COLO829 (cell line): ENCODE measurements at places on chromosomes 2 and 18.

DNA sequence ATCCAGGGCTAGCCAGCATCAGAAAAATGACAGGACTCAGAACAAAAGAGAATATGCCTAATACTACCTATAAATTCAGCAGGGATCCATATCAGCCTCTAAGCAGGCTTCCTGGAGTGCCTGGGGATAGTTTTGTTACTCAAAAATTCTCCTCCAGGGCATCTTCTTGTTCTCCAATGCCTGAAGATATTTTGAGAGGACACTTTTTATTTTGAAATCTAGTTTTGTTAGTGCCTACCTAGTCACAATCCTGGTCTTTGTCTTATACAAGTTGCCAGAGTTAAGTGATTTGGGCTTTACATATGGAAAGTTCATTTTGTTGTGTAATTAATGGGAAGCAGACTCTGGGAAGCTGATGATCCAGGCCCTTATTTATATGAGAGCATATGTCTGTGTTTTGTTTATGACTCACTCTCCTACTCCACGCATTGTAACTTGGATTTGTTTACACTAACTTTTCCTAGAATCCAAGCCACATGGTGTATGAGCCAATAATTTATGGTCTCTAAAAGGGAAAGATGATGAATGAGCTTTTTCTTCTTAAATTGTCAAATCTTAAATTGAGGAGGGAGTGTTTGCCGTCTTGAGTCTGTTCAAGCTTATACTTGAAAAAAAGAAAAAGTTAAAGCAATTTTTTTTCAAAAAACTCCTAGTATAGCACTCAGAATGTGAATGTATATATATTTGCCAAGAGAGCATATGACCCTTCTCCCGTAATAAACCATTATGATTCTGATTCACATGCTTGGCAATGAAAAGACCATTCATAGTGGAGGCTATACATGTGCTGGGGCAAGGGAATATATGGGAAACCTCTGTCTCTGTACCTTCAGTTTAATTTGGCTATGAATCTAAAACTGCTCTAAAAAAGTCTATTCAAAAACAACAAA lies 370.3 kb downstream of the SETBP1 start:
- DNase-seq, result peak; percentile 85

DNA sequence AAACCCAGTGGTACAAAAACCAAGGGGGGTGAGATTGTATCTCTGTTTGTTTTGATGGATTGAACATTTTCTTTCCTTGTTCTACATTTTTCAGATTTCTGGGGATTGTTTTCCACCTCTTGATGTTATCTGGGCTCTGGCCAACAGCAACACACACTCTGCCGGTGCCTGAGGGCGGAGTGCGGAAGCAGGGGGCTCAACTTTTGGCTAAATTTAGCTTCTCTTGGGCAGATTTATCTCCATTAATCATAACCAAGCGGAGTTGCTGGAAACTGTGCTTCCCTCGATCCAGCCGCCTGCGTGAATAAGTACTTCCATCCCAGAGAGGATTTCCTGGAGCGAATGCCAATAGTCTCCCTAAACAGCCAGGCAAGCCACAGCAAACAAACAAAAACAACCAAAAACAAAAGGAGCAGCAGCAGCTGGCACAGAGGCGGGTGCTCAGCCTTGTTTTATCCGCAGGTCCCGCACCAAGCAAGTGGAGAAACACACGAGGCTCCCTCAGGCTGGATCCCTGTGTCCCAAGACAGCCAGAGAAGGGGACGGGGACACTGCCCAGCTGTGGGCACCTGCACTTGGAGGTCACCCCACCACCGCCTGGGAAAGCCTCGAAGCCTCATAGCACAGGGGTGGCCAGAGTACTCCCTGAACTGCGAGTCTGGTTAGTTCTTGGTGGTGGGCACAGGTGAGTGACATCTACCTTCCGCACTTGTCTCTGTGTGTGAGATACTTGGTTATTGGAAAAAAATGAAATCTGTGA lies 143.4 kb downstream of the NDUFA10 start:
- no peak for DNase-seq

DNA sequence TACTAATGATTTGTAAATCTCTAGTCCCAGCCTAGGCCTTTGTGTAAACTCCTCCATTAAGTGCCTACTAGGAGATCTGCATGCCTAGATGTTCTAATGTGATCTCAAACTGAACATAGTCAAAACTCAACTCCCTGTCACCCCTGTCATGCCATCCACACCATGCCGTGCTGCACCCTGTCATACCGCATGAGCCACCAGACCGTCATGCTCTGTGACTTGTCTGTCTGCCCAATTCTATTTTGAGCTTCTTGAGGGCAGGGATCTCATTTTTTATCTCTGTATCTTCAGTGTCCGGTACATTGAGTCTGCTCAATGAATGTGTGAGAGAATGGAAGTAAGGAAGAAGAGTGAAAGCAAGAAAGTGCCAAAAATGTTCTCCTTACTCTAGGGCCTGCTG lies 35.5 kb downstream of the GREB1L start:
- DNase-seq, result no peak

DNA sequence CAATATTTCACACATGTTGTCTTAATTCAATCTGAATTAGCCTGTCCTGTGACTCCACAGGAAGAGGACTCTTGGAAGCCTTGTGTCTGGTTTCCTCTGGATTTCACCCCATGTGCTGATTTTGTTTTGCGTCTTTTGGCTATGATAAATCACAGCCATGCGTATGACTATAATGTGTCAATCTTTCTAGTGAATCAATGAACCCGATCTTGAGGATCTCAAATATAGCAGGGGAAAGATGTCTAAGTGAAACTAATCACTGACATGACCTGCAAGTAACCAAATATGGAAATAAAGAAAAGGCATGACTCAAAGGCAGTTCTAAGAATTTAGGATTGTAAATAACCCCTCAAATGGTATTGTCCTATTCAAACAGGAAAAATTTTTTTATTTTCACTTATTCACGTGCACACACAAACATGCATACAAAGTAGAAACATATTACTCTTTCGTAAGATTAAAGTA lies 8.2 kb downstream of the WDFY1 start:
- no peak for DNase-seq

GRCh38 chr2:179252423-179252822 lies 12.2 kb downstream of the SESTD1 start:
- no peak for DNase-seq

DNA sequence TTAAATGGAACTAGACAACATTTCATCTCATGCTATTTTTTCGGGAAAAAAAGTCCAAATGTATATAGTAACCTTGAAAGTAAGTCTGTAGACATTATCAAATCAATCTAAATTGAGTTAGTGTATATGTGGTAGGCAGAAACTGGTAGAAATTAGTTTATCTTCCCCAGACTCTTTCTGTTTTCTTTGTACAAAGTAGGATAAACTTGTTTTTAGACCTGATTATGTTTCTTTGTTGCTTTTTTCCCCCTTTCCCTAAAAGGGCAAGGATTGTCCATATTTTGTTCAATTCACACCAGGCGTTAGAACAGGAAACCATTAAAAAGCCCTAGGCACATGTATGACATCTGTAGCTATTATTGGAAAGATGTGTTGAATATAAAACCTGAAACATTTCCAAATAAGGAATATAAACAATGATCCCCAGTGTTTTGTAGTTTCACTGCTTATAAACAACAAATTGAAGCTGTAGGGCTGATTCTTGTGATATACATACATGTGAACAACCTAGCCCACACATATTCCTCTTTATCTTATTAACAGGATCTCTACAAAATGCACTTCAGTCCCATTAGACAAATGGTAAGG lies 528.3 kb downstream of the PARD3B start:
- DNase-seq, result peak; percentile 10

- no peak for DNase-seq
These were observed 14.4 kb upstream of the BBS5 start for GRCh38 chr2:169464882-169465281.

GRCh38 chr2:23588106-23588505 lies 203.1 kb downstream of the KLHL29 start:
- DNase-seq, result no peak

DNA sequence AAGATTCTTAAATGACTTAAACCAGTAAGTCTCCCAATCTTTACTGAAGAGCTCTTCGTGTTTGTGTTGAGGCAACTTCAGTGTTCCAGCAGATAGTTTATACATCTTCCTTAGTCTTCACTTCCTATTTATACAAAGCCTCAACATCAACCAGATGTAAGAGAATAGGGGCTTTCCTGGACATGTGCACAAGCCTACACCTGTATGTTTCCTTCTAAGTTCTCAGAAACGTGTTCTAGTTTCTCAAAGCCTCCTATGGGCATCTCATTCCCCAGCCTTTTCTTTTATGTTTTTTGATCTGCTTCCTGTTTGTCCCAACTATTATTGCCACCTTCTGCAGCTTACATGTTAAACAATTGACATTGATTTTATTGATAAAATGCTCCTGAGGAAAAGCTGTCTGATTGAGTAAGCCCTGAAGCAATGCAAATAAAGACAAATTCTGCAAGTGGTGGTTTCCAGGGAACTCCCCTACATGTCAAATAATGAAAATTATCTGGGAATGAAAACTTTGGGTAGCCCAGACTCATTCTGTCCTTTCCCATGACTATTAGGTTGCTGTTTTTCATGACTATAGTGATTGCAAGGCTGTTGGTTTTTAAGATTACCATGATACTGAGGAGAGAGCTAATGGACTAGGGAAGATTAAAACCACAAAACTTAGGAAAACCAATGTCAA lies 663.3 kb upstream of the ACVR2A start:
- no peak for DNase-seq

DNA sequence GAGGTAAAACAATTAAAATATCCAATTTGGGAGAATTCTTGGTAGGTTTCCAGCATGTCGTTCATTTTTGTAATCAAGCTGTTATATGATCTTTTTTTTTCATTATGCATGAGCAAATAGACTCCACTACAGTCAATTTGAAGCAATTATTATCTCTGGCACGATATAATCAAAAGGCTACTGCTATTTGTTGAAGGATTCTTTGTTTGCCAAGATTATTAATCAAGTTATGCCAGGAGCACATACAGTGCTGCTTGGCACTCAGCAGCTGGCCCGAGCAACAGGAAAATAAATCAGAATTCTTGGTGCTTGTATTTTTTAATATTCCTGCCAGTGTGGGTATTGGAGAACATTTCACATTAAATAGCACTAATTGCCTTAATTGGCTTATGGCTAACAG lies 279.5 kb downstream of the RND3 start:
- no peak for DNase-seq

DNA sequence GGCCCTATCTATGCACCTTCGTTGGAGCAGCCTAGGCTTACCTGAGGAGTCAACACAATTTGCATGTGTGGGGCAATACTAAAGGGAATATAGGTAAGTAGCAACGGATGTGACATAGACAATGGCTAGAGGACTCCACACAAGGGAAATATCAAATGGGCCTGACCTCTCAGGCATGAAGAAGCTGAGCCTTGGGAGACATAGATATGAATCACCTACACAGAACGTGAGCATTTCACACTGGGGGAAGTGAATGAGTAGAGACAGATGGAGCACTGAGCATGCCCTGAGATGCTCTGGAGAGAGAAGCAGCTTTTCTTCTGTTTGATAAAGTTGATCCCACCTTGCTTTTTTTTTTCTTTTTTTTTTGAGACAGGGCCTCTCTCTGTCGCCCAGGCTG lies 97.9 kb downstream of the ATL2 start:
- no peak for DNase-seq

DNA sequence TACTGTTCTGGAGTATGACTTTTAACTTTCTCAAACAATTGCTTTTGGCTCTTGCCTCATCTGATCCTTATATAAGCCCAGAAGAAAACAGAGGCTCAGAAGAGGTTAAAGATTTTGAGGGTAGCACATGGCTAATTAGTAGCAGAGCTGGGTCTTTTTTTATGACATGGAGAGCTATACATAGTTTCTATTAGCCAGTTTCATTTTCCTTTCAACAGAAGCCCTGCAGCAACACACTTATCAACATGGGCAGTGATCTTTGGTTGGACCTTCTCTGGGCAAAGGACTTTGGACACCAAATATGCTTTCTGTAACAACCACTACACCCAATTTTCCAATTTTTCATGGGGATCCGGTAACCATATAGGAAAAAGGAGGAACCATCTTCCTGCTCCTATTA lies 64.9 kb downstream of the NCKAP5 start:
- no peak for DNase-seq

- DNase-seq, result no peak
These were observed 101.7 kb upstream of the ALPP start for GRCh38 chr2:232276733-232277313.

DNA sequence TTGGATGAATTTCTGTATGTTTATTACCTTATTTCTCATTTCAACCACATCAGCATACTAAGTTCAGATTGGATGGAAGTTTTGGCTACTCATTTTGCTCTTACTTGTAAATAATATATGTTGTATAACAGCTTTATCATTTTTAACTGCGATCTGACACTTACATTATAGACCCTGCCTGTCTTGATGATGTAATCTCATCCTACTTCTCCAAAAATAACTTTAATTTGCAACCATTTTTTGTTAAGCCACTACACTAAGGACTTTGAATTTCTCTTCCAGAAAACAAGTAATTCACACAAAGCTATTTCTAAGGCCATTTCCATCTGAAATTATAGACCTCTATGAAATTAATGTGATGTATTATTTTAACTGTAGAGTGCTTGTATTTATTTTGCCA lies 240.7 kb downstream of the WDR7 start:
- DNase-seq, result no peak

DNA sequence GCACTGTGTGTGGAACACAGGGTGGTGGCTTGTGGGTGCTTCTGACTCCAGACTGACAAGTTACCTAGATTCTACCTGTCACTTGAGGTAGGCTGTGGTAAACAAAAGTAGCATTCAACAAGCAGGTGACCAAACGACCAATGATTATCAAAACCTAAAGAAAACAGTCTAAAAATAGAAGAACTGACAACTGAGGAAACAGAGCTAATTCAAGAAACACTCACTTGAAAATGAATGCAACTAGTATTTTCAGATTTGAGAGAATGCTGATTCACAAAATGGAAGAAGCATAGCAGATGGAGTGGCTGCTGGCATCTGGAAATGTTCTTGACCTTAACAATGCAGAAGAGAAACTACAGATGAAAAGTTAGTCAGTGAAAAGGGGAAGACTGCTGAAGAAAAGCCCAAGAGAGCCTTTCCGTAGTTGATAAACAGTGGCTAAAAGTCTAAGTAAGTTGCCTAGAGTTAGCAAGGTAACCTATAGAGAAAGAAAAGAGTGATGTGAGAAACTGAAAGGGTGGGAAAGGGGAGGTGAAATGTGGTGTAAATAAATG lies 170.4 kb downstream of the NCK2 start:
- no peak for DNase-seq

GRCh38 chr2:178005756-178006155 lies 66.8 kb downstream of the PDE11A start:
- no peak for DNase-seq

- no peak for DNase-seq
These were observed 53.7 kb downstream of the THUMPD2 start for GRCh38 chr2:39725401-39725800.

DNA sequence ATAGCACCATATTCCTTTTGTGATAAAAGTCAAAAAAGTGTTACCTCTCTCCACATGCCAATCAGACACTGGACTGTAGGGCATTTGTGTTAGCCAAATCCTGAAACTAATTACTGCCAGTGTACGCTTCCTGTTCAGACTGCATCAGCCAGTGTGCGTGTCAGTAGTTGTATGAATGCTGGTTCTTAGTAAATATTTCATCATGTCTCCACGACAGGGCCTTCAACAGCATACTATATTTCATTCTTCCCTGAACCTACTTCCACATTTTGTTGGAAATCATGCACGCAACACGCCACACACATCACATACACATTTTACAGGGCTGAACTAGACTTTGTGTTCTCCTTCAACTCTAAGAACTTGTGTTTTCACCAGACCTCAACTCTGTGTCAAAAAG lies 77.5 kb downstream of the EPB41L3 start:
- no peak for DNase-seq
